ENCODE measurements at places on chromosomes 6 and 20.

GRCh38 chr6:32558426-32559057 is 28.5 kb upstream of the HLA-DRB5 start:
- no peak for DNase-seq

GRCh38 chr20:50023116-50023805 is 40.5 kb downstream of the SNAI1 start:
- no peak for DNase-seq

- no peak for DNase-seq
Observed at GRCh38 chr20:19115581-19115980, 96.9 kb upstream of the SLC24A3 start.

- DNase-seq: no peak
Observed at GRCh38 chr20:61760321-61760720, 305.4 kb downstream of the TAF4 start.

- DNase-seq: no peak
Observed at GRCh38 chr20:54227241-54227640, 19.4 kb downstream of the PFDN4 start.

DNA sequence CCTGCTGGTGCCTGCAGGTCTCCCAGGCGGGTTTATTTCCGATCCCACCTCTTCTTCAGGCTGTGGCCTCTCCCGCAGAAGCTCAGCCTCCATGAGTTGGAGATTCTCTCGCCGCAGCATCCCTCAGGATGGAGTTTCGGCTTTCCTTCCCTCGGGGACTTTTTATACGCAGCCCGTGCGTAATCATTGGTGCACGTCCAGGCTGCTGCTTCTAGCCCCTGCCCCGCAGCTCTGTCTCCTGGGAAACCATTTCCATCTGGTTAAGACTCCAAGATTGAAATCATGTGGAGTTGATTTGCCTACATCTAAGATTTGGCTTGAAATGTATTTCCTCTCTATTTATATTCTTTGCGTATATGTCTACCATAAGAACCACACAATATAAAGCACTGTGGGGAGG is 46.7 kb upstream of the CARMIL1 start:
- no peak for DNase-seq

DNA sequence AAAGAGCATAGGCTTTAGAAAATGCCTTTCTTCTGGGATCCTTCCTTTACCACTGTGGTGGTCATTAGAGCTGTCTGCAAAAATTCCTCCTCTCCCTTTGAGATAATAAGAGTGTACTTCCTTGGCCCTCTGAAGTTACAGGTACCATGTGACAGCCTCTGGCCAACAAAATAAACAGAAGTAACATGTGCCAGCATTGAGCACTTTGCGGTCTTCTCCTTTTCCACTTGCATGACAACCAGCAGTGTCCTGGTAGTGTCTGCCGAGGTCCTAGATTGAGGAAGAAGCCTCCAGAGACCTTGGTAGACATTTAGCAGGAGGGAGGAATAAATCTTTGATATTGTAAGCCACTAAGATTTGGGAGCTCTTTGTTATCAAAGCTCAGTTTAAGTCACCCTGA is 87.5 kb upstream of the ARID1B start:
- no peak for DNase-seq

DNA sequence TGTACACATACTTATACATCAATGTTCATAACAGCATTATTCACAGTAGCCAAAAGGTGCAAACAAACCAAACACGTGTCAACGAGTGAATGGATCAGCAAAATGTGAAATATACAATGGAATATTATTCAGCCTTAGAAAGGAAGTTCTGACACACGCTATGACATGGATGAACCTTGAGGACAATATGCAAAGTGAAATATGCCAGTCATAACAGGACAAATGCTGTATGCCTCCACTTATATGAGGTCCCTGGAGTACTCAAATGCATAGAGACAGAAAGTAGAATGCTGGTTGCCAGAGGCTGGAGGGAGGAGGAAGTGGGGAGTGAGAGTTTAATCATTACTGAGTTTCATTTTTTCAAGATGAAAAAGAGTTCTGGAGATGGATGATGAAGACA is 37.8 kb upstream of the IGF2R start:
- no peak for DNase-seq

GRCh38 chr20:45963059-45964005 is 8.7 kb downstream of the ZNF335 start:
- DNase-seq: no peak
